Activated naive CD4-positive, alpha-beta T cell treated with anti-CD3 and anti-CD28 coated beads for 36 hours (primary cell): ENCODE measurements at places on chromosomes 4 and X. TPM values are rescaled to one million over a fixed set of nuclear protein-coding genes. Genes with fewer than 3 reads are reported as not detected.

The PCDH19 gene
- not detected for total RNA-seq

The ADH1A gene
- total RNA-seq, result not detected

The HDX gene
- 0.74 TPM for total RNA-seq

The F11 gene
- total RNA-seq, result not detected
